ENCODE measurements at places on chromosomes 6 and 20.

GRCh38 chr6:150029749-150030148 is 4.4 kb upstream of the RAET1L start:
- no peak for DNase-seq

GRCh38 chr6:2196079-2196679 is 49.2 kb downstream of the GMDS start:
- peak; percentile 41 for DNase-seq

DNA sequence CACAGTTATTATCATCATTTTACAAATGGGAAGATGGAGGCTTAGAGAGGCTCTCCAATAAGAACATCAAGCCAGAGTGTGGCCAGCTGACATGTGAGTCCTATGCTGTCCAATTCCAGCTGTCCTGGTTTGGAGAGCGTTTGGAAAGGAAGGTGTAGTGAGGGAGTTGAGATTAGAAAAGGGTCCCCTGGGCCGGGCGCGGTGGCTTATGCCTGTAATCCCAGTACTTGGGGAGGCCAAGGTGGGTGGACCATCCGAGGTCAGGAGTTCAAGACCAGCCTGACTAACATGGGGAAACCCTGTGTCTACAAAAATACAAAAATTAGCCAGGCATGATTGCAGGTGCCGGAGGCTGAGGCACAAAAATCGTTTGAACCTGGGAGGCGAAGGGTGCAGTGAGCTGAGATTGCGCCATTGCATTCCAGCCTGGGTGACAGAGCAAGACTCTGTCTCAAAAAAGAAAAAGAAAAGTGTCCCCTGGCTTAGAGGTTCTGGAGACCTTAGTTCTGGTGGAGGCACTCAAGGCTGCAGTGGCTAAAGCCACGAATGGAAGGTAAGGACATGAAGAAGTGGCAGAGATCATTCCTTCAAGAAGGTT is 22.1 kb upstream of the OVOL2 start:
- peak; percentile 30 for DNase-seq

GRCh38 chr6:125054331-125054730 is 92.1 kb downstream of the RNF217 start:
- no peak for DNase-seq

GRCh38 chr6:159174263-159174969 is 5.2 kb downstream of the FNDC1 start:
- DNase-seq: peak; percentile 89

DNA sequence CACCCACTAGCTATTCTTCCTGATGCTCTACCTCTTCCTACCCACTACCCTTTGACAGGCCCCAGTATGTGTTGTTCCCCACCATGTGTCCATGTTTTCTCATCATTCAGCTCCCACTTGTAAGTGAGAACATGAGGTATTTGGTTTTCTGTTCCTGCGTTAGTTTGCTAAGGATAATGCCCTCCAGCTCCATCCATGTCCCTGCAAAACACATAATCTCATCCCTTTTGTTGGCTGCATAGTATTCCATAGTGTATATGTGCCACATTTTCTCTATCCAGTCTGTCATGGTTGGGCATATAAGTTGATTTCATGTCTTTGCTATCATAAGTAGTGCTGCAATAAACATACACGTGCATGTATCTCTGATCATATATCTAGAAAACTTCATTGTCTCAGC is 218.3 kb upstream of the STXBP5 start:
- no peak for DNase-seq

DNA sequence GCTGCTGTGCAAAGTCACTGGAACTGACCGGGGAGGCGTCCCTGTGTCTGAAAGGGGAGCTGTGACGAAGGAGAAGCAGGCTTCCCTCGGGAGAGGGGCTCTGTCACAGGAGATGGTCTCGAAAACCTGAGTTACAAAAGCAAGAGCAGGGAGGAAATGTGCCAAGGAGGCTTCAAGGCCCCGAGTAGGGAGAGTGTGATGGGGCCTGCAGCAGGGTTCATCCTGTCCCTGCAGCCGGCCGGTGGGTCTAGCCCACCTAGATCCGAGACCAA is 16.7 kb downstream of the DYNLT1 start:
- no peak for DNase-seq

- peak; percentile 33 for DNase-seq
These were observed 19.5 kb upstream of the FAM8A1 start for GRCh38 chr6:17580518-17581048.

DNA sequence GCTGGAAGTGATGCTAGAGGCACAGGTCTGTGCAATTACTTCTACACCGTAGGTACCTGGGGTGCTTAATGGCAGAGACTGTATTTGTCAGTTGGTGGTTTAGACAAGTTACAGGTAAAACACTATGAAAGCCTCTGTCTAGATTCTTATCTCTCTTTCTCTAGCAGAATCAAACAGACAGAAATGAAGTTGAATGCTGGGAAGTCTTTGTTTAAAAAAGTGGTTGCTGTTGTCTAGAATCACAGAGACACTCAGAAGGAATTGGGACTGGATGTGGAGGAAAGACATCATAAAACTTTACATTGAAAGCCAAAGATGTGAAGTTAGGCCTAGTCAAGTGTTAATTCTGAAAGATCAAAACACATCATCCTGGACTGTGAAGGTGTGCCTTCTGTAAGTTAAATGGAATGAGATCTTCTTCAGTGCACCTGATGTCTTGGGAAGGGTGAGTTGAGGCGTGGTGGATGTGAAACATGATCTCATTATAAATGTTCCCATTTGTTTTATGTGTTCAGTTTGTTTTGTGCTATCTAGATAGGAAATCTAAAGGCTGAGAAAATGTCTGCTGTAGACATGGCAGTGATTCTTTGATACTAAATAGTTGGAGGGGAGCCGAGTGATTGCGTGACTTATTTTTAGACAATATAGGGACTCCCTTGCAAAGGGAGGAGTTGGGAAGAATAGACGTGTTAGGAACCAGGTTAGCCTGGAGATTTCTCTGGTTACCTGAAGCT is 290.2 kb downstream of the SOX4 start:
- no peak for DNase-seq

- DNase-seq: no peak
These were observed 94.2 kb downstream of the FOXC1 start for GRCh38 chr6:1703923-1704322.

GRCh38 chr6:12417191-12417590 is 127.0 kb downstream of the EDN1 start:
- no peak for DNase-seq

- peak; percentile 65 for DNase-seq
These were observed 83.7 kb upstream of the MPC1 start for GRCh38 chr6:166466178-166467122.

DNA sequence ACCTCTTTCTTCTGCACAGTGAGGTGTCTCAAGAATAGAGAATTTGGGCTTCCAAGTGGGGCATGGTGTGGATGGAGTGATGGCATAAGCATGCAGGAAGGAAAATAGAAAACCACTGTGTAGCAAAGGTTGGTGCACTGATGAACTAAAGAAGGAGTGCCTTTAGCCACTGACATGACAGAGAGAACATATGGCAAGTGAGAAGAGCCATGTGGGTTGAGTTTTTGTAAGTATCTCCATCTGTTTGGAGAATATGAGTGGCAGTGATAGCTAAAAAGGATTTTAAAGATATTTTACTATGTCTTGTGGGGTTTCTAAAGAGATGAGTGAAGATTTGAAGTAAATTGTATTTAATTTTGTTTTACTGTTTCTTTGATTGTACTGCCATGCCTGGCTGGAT is 160.5 kb upstream of the GRIK2 start:
- DNase-seq: no peak

DNA sequence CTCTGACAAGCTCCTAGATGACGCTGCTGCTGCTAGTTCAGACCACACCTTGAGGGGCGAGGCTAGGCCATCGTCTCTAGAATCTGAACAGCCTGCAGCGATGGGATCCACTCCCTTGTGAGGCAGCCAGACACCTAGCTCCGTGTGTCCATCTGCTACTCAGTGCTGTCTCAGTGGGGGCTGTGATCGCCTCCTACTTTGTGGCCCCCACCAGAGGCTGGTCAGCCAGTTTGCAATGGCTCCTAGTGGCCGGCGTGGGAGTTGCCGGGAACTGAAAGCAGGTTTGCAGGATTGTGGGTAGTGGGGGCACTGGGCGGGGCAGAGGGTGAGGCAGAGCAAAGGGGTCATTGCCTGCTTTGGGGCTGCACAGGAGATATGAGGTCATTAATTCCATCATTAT is 2.8 kb downstream of the CCN5 start:
- no peak for DNase-seq

DNA sequence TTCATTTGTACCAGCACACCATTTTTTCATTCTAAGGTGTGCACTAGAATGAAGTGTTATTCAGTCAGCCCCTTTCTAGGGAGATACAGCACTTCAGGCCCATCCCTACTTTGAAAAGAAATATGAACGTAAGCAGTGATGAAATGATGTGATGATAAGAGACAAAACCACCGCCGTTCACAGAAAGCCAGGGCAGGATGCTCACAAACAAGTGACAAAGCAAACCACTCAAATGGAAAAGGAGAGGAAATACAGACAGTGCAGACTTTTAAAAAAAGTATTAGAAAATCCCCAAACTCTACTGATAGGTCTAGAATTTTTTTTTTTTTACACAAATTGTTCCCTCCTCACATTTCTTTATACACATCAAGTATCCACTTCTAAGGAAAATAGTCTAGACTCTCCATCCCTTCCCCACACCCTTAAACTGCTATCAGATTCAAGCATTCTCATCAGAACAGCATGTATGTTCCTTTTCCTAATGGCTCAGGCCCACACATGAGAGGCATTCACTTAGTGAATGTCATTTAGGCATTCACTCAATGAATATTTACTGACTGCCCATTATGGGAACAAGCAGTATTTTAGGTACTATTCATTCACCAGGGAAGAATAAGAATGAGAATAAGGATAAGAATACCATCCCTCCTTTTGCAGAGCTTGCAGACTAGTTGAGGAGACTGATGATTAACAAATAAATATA is 243.5 kb downstream of the GMPR start:
- DNase-seq: no peak

DNA sequence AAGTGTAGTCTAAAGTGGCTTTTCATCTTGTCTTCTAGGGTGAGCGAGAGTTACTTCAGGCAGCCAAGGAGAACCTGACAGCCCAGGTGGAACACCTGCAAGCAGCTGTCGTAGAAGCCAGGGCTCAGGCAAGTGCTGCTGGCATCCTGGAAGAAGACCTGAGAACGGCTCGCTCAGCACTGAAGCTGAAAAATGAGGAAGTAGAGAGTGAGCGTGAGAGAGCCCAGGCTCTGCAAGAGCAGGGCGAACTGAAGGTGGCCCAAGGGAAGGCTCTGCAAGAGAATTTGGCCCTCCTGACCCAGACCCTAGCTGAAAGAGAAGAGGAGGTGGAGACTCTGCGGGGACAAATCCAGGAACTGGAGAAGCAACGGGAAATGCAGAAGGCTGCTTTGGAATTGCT is 27.1 kb downstream of the C20orf173 start:
- no peak for DNase-seq

DNA sequence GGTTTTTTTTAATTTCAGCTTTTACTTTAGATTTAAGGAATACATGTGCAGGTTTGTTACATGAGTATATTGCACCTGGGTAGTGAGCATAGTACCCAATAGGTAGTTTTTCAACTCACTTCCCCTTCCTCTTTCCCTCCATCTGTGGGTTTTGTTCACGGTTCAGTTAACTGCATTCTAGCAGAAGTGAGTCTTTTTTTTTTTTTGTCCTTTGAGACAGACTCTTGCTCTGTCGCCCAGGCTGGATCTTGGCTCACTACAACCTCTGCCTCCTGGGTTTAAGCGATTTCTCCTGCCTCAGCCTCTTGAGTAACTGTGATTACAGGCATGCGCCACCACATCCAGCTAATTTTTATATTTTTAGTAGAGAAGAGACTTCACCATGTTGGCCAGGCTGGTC is 8.7 kb downstream of the UBR2 start:
- DNase-seq: no peak

DNA sequence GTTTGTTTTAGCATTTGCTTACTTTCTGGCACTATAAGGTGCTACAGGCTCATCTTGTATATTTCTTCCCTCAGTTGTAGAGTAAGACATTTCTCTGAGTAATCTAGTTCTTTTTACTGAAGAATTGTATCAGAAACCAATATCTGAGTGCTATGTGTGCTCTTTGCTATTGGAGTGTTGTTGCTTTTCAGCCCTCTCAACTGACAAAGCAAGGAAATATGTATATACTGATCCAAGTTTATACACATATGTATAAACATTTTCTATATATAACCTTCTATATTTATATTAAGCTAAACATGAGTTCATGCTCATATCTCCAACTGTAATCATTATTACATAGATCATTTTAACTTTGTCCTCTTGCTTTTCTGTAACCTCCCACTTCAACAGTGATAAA is 405.7 kb downstream of the RFPL4B start:
- DNase-seq: no peak

DNA sequence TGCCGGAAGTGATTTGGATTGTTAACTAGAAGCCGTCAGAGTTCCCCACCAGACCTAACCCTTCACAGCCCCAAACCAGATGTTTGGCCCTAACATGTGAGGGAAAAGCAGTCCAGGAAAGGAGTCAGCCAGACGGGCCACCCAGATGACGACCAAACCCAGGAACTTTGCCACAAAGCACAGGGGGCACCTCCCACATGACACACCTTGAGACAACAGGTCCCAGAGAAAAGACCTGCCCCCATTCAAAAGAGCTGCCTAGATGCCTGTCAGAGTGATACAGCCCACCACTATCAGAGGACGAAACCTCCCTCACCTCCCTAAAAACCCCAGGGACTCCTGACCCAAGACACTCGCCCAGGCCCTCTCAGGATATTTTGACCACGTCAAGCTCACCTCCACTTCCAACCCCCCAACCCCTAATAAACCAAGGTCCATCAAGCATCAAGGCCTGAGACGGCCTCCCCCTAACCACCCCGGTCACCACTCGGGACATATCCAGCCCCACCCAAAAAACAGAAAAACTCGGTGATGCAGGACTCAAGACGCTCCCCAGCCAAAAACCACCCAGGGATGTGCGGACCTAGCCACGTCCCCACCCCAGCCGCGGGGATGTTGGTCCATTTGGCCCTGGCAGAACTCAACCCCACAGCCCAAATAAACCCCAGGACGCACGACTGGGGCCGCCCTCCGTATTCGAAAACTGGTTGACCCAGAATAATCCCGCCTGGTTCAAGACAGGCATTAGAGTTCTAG is 662 bp downstream of the ZNF343 start:
- DNase-seq: no peak

DNA sequence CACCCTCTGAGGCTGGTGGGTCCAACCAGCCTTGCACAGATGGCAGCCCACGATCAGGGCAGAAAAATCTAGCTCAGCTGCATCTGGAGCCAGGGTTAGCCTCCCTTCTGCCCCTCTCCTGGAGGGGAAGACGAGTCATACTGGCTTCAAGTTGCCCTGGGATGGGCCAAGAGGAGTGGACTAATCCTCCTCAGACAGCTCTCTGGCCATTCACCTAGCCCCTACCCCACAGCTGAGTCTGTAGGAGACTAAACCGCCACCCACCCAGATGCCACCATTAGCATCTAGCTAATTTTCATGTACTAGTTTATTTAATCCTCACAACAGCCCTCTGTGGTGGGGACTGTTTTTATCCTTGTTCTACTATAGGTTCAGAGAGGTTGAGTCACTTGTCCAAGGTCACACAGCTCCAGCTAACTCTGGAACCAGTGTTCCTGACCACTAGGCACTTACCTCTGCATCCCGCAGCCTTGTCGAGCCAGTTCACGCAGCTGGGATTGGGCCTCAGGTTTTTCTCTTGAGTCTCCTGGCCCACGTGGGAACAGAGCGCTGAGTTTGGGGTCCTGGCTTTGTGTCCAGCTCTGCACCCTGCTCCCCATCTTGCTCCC is 48.5 kb upstream of the CCDC167 start:
- DNase-seq: no peak
